ENCODE measurements at places on chromosomes 6 and 20.

DNA sequence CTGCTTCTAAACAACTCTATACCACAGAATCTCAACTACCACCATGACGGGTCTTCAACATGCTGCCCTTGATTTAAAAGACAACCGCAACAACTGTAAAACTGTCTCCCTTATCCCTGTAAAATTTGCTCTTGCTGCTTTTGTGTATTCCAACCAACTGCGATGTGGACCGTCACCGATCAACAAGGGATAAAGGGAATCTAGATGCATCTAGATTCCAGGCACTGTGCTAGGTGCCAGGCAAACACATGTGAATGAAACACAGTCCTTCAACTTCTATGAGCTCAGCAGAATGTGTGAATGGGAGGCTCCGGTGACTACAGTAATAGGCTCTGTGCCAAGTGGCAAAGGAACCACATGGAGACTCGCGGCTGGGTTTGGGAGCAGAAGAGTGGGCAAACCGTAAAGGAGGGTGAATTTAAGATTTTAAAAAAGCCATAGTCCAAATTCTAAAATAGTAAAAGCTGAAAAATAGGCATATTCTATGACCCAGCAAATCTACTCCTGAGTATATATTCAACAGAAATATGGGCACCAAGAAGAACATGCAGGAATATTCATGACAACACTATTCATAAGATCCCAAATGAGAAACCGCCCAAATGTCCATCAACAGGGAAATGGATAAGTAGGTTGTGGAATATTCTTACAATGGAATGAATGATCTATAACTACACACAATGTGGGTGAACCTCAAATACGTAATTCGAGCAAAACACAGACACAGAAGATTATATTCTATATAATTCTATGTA lies 3.7 kb upstream of the PRND start:
- no peak for DNase-seq

DNA sequence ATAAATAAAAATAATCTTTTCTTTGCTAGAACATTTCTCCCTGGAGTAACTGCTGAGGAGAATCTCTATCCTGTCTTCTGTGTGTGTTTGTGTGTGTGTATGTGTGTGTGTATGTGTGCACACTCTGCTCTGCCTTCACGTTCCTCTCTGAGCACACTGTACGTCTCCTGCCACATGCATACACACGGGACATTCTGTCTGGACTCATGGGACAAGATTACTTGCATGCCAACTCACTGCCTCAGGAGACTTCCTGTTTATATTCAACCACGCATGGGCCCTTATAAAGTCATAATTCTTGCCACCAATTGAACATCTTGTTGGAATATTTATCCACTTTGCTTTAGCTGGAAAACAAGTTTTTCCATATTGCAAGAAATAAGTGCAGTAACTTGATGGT lies 930.6 kb downstream of the KIF16B start:
- peak; percentile 56 for DNase-seq

DNA sequence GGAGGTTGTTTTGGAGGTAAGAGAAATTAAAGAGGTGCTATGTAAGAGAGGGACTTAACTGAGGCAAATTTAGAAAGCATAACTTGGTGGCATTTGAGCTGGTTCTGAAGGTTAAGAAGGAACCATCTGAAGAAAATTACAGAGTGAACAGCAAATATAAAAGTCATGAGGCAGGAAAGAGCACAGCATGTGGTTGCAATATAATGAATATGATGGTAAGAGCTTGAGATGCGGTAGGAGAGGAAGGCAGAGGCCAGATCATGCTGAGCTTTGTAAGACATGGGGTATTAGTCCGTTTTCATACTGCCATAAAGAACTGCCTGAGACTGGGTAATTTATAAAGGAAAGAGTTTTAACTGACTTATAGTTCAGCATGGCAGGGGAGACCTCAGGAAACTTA lies 279.1 kb downstream of the UTRN start:
- no peak for DNase-seq

GRCh38 chr6:44068607-44069296 lies 58.5 kb downstream of the MRPL14 start:
- no peak for DNase-seq

DNA sequence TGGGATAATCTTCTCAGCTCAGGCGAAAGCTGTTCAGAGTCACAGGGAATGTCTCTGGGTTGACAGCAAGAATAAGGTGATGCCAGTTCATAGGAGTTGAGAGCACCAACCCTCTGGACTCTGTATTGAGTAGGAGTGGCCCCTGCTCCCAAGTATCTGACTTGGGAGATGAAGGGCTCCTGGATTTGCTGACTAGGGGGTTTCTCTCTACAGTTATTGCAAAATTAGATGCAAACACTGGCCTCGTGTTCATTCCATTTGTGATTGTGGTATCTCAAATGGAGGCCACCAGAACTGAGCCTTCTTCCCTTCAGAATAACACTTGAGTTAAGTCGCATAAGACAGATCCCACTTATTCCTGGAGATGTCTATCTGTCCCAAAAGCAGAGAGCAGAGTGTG lies 135.7 kb downstream of the PDE7B start:
- DNase-seq: no peak

DNA sequence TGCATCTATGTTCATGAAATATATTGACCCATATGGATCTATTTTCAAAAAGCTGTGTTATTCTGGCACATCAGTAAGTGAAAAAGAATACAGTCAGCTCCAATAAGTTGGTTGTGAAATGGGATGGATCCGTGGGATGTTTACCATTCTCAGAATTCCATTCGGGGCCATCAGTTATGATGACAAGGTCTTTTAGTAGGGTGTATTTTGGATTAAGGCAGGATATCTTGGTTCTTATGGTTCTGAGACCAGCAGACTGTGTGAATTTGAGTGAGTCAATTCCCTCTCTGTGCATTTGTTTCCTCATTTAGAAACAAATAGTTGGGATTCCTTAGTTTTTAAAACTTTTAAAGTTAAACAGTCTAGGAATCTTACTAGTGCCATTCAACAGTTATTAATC lies 287.4 kb downstream of the CD109 start:
- DNase-seq: peak; percentile 97

DNA sequence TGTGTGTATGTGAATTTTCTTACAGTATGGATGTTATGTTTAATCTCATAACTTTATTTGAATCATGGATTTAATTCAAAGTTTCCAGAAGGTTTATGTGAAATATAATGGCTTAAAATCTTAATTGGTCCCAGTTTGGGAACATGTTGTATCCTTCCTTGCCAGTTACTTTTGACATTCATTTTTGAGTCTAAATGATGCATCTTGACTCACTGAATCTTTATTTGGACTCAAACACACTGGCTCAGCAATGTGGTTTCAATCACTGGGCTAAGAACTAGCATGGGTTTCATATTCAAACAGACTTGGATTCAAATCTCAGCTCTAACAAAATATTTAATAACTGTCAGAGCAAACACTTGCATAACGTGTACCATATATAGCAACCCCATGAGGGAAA lies 25.9 kb upstream of the TFAP2B start:
- no peak for DNase-seq

- DNase-seq: peak; percentile 58
Measured at GRCh38 chr6:52361945-52362442, at the start of gene PAQR8. Gene PAQR8 (plus strand): TSS chr6:52362151. CDS start chr6:52403214, 41,063 bp downstream.

GRCh38 chr20:33372993-33373441 lies 28.3 kb downstream of the CDK5RAP1 start:
- DNase-seq: peak; percentile 54

GRCh38 chr20:38631155-38632022 lies 29.8 kb downstream of the ARHGAP40 start:
- DNase-seq: no peak

DNA sequence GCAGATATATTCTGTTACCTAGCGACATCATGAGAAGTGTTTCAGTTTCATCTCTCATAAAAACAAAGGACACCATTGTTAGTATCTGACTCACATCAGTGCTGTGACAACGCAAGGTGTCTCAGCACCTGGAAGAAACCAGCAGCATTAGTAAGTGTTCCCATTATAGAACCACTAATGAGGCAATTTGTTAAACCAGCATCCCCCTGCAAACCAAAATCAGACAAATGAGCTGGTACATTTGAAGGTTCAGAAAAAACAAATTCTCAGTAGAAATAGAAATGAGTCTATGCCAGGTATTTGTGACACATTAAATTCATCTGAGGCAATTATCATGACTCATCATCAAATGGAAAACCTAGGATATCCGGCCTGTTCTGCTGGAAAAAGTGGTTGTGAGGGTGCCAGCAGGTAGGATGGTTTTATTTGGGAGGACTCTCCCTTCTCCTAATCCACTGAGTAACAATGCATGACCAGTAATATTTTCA lies 151.7 kb downstream of the TMEM200A start:
- DNase-seq: peak; percentile 18

GRCh38 chr6:132567566-132567965 lies 2.6 kb upstream of the TAAR6 start:
- DNase-seq: no peak

DNA sequence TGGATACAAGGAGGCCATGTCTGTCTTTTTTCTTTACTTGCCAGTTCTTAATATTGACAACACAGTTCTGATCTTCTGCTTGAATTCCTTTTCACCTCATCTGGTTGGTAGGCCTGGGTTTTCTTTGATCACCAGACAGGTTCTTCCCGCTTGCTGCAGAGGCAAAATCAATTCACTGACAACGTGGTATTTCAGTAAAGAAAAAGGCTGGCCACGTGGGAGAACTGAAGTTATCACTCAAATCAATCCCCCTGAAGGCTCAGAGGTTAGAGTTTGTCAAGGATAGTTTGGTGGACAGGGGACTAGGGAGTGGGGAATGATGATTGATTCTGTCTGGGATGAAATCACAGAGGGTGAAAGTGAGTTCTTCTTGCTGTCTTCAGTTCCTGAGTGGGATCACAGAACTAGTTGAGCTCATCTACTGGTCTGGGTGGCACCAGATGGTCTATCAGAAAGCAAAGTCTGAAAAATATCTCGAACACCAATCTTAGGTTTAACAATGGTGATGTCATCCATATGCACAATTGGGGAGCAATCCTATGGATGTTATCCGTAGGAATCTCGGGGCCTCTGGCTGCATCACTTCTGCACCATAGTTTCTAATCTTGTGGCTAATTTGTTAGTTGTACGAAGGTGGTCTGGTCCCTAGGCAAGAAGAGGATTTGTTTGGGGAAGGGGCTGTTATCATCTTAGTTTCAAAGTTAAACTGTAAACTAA lies 37.3 kb upstream of the OLIG3 start:
- no peak for DNase-seq

- DNase-seq: no peak
Measured at GRCh38 chr20:44419131-44419844, 56.4 kb upstream of the TTPAL start.

DNA sequence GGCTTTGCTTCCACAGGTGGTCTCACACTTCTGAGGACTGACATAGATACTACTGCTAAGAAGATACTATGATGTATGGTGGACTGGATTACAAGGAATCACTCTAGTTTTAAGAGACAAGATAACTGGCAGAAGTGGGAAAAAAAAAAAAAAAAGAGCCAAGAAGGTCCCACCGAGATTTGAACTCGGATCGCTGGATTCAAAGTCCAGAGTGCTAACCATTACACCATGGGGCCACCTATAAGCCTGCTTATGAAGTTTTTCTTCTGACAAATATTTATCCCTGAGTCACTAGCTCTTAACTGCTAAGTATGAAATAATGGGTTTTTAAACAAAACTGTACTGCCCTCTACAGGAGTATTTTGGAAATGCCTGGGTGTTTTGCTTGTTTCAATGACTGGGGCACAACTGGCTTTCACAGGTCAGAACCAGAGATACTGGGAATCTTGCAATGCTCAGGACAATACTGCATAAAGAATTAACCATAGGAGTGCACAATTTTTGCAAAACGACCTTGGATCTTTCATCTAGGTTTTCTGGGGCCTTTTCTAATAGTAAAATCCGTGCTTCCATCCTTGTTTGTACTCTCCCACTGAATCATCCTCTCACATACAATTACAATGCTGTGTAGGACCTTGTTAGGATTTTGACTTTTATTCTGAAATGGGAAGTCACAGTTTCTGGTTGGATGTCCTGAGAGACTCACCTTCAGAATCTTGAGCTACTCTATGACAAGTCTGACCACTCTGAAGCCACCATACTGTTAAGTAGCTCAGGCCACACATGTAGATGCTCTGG lies 116.3 kb downstream of the OR2B2 start:
- DNase-seq: peak; percentile 88

DNA sequence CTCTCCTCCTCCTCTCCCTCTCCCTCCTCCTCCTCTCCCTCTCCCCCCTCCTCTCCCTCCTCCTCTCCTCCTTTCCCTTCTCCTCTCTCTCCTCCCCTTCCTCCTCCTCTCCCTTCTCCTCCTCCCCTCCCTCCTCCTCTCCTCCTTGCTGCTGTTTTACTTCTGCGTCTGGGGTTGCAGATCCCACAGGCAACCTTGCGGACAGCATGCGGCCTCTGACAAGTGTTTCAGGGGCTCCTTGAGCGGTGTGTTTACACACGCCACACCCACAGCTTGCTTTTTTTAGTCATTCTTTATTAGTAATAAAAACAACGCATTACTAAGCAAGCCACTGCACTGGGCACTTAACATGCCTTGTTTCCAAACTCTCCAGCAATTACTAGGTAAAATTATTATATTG lies 81.9 kb downstream of the TFAP2C start:
- DNase-seq: no peak

- peak; percentile 12 for DNase-seq
Measured at GRCh38 chr6:92589996-92590395, 829.4 kb downstream of the EPHA7 start.

DNA sequence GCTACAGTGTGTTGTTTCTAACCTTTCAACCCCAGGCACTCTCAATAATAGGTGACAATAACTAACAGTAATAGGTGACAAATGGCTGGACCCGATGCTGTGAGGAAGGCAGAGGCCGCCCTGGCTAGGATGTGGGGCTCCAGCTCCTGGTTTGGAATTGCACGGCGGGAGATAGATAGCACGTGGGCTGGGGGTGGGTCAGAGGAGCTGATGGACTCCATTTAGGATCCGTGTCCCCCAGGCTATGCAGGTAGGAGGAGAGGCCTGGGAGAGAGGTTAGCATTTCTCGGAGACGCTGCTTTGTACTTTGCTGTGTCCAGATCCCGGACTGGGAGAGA lies 61.4 kb downstream of the EZR start:
- DNase-seq: no peak

- no peak for DNase-seq
Measured at GRCh38 chr6:148109732-148110131, 232.9 kb upstream of the SASH1 start.

- peak; percentile 87 for DNase-seq
Measured at GRCh38 chr6:37882724-37883413, 63.3 kb downstream of the ZFAND3 start.

- DNase-seq: peak; percentile 89
Measured at GRCh38 chr20:50561379-50562078, 51.3 kb downstream of the PTPN1 start.

GRCh38 chr6:10266061-10266460 lies 148.8 kb downstream of the TFAP2A start:
- no peak for DNase-seq

DNA sequence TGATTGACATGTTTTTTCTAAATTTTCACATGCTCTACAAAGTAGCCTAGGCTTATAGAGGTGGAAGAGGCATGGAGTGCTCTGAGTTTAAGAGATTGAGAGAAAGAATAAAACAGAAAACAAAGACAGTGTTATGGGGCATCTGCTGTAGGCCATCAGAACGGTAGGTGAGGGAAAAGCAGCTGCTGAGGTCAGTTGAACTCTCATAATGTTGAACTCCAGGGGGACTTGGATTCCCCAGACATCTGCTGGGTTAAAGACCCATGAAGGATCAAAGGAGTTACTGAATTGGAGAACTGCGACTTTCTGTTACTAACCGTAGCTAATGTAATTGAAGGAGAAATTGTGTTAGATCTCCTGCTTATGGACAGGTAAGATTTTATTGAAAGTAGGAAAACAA lies 333.9 kb downstream of the TFAP2B start:
- DNase-seq: no peak

- DNase-seq: peak; percentile 54
Measured at GRCh38 chr6:116969211-116969863, 92.3 kb downstream of the RFX6 start.
